CD8-positive, alpha-beta T cell (primary cell): ENCODE measurements at places on chromosomes 5 and 9. TPM values are rescaled to one million over a fixed set of nuclear protein-coding genes. Genes with fewer than 3 reads are reported as not detected.

MYMK gene
- total RNA-seq = not detected

DNA sequence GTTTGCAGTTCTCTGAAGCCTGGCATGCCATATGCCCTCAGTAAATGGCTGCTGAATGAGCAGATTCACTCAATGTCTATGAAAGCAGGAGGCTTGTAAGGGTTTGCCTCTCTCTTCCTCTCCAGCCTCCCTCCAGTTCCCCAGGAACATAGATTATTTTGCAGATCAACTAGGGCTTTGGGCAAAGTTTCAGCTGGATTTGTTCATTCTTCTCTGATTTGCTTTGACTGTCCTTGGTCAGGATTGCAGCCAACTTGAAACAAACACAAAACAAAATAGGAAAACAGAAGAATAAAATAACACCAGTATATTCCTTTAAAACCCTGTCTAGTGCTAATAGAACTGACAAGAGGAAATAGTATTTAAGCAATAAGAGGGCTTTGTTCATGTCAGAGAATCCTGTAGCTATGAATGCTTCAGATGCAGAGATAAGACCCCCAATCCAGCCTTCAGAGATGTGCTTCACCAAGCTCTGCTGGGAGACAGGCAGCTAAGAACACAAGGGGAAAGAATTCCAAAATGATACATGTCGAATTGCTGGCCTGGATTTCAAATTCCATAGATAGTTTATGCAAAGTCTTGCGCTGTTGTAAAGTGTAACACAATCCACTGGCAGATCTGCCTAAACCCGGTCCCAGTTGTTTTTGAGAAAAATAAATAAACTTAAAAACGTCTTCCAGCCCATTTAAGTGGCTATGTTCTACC is 174.3 kb downstream of the PAPPA start:
- DNase-seq = no peak

DNA sequence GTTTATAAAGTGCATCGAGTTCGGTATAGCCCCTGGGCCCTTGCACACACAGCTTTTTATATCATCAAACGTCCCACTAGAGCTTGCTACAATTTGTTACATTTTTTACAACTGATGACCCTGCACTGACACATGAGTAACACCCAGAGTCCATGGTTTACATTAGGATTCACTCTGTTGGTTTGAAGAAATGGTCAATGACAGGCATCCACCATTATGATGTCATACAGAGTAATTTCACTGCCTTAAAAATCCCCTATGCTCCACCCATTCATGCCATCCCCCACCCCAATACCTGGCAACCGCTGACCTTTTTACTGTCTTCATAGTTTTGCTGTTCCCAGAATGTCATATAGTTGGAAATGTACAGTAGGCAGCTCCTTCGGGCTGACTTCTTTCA is 130.2 kb downstream of the MED10 start:
- no peak for DNase-seq

DNA sequence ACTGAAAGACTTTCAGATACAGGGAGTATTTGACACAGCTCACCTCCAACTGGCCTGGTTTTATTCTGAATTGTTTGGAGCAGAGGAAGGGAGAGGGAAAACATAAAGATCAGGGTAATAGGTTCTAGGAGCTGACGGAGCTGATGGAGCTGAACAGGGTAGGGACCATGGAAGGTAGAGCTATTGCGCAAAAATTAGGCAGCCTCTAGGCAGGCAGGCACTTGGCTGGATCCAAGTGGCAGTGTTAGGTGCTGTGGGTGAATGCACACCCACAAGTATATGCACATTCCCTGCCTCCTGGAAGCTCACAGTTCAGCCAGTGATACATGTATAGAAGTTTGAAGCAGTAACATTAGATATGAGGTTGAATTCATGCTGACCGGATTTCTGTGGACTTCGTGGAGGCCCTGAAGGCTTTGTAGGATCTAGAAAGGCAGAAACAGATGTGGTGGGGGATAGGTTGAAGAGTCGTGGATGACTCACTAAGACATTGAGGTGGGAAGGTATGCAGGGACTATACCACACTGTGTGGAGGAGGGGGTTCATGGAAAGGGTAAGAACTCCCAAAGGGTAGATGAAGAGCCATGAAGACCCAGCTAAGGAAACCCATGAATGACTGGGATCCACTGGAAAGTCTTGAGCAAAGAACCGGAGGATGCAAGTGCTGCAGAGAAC is 50.8 kb downstream of the WWC1 start:
- no peak for DNase-seq

DNA sequence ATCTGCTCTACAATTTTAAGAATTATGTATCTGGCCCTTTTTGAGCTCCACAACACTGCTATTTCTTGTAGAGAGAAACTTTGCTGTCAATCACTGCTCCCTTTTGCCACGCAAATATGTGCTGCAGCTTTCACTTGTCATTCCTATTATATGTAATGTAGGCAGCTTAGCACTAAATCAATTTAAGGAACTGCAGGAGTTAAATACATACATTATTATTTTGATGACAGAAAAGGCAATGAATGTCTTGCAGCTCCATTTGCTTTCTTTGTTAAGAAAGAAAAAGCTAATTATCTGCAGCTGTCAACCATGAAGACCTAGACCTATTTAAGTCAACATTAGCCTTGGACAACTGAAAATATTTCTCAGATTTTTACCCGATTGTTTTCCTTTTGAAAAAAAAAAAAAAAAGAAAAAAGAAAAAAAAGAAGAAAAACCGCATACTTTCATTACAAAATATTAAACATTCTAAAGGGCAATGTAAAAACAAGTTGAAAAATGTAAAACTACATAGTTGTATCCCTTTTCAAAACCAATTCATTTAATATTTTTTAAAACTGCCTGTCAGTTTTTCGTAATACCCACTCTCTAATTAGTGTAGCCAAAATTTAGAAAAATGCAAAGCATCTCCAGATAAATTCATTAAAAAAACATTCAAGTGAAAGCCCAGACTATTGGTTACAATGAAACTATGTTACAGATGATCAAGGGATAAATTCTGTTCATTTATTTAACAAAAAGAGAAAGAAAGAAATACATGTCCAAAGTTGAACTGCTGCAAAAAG is 57.2 kb downstream of the RFX3 start:
- no peak for DNase-seq

DNA sequence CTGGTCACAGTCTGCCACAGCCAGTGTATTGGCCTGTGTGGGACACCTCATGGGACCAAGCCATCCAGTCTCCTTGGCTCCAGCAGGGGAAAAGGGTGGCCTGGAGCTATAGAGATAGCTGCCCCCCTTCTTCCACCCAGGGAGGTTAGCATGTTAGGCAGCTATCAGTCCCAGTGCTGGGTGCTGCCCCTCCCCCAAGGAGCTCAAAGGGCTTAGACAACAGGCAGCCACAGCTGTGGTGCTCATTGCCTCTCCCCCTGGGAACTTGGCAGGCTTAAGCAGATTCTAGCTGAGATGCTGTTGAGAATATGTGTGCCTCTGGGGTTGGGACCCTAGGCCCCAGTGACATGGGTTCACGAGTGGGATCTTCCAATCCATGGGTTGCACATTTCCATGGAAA is 226.0 kb upstream of the PTGER4 start:
- no peak for DNase-seq

DNA sequence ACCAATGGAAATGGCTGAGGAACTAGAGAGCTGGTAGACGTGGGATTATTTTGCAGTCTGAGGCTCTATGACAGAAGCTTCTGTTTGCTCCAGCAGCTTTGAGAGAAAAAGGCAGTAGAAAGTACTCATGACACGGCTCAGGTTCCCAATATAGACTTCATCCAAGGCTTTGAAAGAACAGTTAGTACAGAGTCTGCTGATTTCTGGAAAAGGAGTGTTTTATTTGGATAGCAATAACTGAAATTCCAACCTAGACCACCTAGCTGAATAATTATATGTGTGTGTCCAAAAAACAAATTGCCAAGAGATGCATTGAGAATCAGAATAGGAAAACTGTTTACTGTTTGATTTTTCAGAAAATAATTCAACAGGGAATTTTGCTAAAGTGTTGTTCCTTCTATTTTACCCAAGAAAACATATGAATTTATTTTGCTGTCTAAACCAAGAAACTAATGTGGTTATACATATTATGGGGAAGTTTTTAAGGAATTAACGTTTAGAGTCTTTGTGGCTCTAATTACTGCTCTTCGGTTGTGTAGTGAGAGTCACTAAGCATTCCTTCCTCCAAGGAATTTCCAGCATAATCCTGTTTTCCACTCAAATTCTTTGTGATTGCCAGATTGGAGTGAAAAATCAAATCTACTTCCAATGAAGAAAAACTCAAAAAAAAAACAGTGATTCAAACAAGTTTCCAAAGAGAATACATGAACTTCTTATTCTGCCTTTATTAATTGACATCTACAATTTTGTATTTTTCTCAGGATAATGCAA is 18.1 kb upstream of the MTX3 start:
- no peak for DNase-seq
